ENCODE measurements at places on chromosomes 12 and 14.

DNA sequence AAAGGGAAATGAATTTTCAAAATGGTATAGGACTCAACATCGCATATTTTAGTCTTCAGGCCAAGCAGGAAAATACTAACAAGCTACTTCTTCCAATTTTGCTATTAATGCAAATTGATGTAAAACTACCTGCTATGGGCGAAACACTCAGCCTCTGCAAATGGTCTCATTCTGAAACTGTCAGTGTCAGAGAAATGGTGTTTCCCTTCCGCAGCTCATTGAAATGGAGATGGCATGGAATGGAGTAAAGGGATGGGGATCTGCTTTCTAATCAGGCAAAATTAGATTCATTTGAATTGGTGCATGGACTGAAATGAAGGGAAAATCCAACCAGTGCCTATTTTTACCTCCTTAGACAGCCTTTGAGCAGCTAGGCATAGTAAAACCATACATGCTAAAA is 80.4 kb upstream of the EEA1 start:
- DNase-seq = no peak

DNA sequence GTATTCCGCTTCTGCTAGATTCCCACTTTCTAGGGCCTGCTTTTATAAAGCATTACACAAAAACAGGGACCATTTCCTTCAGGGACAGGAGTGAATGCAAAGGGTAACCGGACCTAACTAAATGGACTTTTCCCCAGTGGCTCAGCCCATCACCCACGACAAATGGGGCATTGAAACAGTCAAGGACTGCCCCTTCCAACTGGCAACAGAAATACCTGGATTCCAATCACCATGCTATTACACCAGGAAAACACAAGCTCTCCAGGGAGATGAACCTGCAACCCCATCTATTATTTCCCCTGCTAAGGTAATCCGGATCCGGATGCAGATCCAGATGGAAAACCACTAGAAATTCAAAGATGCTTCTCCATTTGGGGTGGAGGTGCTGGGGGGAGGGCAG is 1.0 kb downstream of the MPHOSPH9 start:
- DNase-seq = no peak

GRCh38 chr12:129641926-129642325 is 261.9 kb downstream of the TMEM132D start:
- no peak for DNase-seq

DNA sequence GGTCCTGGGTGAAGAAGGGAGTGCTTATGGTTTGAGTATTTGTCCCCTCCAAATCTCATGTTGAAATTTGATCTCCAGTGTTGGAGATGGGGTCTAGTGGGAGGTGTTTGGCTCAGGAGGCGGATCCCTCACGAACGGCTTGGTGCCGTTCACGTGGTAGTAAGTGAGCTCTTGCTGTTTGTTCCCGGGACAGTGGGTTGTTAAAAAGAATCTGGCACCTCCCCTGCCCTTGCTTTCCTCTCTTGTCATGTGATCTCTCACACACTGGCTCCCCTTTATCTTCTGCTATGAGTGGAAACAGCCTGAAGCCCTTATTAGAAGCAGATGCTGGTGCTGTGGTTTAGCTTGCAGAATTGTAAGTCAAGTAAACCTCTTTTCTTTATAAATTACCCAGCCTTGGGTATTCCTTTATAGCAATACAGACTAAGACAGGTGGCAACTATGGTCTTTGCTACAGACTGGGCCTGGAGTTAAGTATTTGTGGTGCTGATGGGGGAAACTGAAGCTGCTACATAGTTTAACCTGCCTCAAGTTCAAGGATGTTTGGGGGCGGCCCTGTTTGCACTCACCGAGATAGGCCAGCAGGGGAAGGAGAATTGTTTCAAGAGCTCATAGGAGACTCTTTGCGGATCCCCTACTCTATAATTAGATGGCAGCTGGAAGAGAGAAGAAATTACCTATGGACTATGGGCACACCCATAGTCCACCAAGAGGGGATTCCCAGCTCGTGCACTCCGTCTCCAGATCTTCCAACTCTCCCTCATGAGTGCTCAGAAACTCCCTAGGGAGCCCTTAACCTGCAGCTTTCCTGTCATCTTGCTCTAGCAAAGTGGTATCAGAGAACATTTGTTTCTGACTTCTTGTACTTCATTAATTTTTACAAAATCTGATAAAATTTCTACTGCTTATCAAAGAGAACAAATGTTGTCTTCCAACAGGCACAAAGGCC is 164.6 kb downstream of the SLC15A5 start:
- no peak for DNase-seq

DNA sequence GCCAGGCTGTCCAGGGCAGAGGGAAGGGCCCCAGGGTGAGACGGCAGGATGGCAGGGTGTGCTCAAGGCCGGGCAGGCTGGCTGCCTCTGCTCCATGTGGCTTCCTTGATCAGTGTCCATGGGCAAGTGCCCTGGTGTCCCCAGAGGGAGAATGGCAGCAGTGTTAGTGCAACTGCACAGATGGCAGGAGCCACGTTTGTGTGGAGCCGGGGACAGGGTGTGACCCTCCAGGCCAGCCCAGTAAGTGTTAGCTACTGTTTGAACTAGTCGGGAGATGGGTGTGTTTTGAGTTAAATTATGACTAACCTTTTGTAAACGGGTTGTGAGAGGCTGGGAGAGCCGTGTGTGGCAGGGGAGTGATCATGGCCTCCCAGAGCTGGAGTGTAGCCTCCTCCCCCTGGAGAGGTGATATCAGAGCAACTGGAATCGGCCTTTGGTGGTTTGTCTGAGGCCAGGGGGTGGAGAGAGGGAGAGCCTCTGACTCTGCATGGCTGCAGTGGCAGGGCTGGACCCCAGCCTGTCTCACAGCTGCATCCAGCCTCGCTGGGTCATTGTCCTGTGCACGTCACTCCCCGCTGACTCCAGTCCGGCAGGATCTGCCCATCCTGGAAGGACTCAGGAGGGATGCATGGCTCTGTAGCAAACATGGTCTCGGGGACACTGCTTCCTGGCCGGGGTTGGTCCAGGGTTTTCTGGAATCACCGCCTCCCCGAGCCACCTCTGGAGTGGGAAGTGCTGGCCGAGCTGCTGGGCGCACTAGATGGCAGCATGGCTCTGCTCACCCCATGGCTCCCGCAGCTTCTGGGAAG is 27.8 kb downstream of the AACS start:
- no peak for DNase-seq

GRCh38 chr12:77995436-77996167 is 164.9 kb downstream of the NAV3 start:
- no peak for DNase-seq

DNA sequence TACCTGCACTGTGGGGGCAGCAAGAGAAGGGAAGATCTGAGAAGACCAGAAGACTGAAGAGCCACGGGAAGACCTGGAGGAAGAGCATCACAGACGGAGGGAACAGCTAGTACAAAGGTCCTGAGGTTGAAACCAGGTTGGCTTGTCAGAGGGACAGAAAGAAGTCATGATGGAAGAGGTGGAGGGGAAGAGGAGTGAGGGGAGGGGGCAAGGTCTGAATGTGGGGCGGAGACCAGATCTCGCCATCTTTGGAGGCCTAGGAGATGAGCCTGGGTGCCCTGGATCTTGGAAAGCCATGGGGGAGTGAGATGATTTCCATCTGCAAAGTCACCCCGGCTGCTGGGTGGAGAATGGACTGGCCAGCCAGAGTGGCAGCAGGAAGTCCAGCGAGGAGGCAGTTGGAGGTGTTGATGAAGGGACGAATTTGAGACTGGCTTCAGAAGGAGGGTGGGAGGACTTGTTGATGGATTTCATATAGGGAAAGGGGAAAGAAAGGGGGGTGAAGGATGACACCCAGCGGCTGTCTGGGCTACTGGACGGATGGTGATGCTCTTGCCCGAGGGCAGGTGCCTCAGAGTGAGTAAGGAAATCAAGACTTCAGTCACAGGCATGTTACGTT is 14.6 kb upstream of the UBC start:
- DNase-seq = no peak

DNA sequence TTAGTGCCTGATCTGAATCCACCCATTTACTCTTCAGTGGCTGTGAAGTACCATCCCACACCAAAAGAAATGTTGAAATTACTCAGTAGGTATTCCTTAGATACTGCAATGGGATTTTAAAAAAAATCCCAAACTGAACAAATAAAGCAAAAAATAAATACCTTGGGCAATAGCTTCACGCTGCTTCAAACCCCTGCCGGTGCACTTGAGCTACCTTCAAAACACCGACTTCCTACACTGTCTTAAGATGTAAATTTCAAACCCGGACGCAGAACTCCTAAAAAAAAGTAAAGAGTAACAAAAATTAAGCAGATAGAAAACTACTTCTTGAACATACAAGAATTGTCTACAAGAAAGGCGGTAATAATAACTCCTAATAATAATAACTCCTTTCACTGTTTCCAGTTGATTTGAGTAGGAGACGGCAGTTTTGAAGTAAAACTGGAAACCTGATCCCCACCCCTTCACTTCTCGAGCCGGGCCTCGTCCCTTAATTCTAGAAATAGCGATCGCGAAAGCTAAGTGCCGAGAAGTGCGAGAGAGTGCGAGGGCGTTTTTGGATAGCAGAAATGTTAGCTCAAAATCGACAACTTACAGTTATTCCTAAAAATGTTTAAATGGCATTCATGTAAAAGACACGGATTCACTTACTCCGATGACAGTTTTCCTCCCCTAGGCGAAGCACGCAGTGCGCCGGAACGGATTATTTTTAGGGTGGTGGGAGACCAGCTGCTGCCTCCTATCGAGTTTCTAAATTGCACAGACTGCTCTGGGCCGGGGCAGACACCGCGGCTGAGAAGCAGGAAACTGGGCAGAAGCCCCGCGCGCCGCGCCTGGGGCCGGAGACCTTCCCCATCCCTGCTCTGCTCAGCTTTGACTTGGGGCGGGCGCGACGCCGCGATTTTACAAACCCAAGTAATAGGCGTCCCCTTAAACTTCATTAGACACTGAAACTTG is at the start of gene ABCC9:
Gene ABCC9, minus strand, starts transcription at position 878 of the 957 bp plus-strand sequence. CDS start 4,752 bp downstream, outside the sequence.
- peak; percentile 64 for DNase-seq

DNA sequence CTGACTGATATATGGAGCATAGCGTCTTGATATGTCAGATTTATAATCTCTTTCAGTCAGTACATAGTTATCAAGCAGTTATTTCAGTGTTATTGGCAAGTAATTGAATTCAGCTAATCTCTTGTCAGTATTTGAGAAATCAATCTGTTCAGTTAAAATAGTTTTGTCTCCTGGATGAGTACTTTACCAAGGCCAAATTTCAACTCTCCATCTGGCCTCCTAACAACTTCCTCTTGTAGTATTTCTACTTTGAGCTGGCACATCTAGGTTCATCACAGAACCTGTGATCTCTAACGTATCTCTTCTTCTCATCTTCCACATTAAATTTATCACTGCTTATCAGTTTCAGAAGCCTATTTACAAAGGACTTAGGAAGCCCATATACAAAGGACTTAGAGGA is 690.5 kb downstream of the C12orf50 start:
- DNase-seq = no peak

GRCh38 chr12:94769047-94769420 is 118.7 kb upstream of the TMCC3 start:
- no peak for DNase-seq

- DNase-seq = no peak
Measured at GRCh38 chr14:61110316-61111082, 129.5 kb downstream of the SLC38A6 start.

GRCh38 chr14:75147423-75148071 is 20.7 kb upstream of the NEK9 start:
- no peak for DNase-seq

DNA sequence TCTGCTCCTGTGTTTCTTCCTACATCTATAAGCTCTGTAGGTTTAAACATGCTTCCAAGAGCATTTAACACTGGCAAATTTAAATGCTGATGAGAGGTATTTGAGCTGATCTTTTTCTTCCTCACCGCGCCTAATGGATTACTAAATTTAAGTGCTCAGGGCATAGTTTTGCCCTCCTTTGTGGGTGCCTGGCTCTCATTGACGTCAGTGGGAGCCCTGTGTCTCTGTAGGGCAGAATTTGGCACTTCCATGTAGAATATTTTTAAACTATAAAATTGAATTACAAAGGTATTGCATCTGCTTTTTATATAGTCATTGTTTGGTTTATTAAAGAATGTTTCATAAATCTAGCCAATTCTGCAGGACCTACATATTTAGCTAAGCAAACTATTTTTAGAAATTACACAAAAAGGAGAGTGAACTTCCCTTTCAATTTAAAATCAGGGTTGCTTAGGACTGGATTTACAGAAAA is 444.8 kb downstream of the AEBP2 start:
- no peak for DNase-seq

GRCh38 chr12:57273516-57273915 is 22.5 kb upstream of the STAC3 start:
- DNase-seq = no peak

DNA sequence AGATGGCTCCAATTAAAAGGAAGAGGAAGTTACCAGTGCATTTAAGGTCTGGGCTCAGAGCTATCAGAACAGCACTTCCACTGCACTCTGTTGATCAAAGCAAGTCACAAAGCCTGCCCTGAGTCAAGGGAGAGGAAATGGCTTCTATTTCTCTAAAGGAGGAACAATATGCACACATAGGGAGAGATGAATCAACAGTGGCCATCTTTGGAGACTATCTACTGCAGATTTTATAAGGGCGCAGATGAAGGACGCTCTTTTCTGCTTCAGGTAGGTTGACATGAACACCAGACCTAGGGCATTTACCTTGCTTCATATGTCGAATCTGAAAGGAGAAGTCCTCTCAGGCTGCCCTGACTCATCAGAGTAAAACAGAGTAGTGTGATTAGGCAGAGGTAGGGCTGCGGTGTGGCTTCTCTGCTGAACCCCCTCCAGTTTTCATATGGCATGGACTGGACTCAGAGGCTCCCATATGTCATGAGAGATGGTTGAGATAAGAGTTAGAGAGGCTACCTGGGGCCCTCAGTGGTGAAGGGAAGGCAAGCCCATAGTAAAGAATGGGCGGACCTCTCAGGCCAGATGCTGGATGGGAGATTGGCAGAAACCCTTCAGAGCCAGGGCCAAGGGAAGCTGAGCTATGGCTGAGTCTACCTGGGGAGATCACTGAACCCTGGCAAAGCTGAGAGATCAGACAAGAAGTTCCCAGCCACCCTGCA is 84.4 kb downstream of the ARF6 start:
- no peak for DNase-seq

DNA sequence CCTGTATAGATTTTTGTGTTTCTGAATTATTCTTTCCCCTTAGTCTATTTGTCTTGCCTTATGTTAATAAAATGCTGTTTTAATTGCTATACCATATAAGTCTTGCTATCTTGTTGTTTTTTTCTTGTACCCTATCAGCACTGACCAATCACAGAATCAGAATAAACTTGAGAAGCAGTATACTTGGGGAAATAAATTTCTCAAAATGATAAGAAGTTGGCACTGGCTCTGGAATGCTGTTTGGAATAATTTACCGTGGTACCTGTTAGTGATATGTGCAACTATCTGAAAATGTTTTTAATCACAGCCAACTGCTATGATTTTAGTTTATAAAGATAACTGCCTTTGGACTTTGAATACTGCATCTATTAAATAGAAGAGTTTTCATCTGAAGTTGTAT is 37.9 kb upstream of the EPS8 start:
- DNase-seq = no peak
